ENCODE measurements at places on chromosomes 16 and 17. TPM values are rescaled to one million over a fixed set of nuclear protein-coding genes. Genes with fewer than 3 reads are reported as not detected.

- no peak overlapping the region for H3K4me3 ChIP-seq
- DNase-seq: no peak
- no peaks in the 10 kb centered on the region for H3K36me3 ChIP-seq
- no peaks in the 10 kb centered on the region for H3K4me1 ChIP-seq
- H3K27me3 ChIP-seq: no peaks in the 10 kb centered on the region
Measured at GRCh38 chr17:34206569-34206968, 48.5 kb upstream of the CCL2 start.

DNA sequence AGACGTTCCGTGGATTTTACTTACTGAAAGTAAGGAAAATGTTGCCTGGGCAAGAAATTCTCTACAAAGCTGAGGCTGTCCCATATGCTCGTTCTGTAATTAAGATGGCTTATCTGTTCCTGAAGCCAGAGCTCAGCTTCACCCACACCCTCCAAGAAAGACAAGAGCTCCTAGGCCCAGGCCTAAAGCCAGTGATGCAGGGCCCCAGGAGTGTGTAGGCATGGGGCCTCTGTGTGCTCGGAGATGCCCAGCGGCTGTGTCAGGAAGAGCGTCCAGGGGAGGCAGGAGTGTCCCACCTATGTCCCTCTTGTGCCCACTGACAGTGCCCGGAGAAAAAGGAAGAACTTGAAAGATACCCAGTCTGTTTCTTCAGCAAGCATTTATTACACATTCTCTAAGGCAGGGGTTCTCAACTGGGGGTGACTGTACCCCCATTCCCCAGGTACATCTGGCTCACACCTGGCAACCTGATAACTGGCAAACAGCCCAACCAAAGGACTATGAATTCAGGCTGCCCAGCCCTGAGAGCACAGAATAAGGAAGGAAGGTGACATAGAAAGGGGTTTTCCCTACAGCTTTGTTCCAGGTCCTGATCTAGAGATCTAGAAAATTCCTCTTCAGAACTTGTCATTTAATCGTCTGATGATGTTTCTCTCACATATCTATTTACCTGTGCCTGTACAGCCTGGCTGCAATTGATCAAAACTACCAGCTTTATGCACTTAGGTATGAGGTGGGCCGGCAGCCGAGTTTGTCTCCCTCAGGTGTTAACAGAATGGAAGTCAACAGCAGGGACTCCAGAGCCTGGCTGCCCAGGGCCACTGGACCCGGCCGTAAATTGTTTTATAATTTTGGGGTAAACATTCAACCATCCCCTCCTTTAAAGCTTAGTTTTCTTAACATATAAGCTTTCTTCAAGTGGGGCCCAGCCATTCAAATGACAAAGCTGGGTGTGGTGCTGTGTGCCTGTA is 12.0 kb downstream of the SNN start:
- DNase-seq: no peak
- no peaks in the 10 kb centered on the region for H3K27me3 ChIP-seq
- H3K4me1 ChIP-seq: peaks cover 26% of the 10 kb centered on the region
- H3K27ac ChIP-seq: peak overlapping the region; percentile 45

The PRSS33 gene
- total RNA-seq: not detected

The AURKB gene
- total RNA-seq: 1.1 TPM

GRCh38 chr17:80866050-80866793 is 125.4 kb upstream of the CHMP6 start:
- H3K27me3 ChIP-seq: no peaks in the 10 kb centered on the region
- H3K27ac ChIP-seq: no peak overlapping the region
- no peaks in the 10 kb centered on the region for H3K36me3 ChIP-seq
- no peak overlapping the region for H3K4me3 ChIP-seq
- H3K4me1 ChIP-seq: no peaks in the 10 kb centered on the region
- no peak for DNase-seq

The MRPL27 gene
- total RNA-seq: 34.4 TPM

GRCh38 chr17:38742411-38743308 is 5.5 kb downstream of the PCGF2 start:
- DNase-seq: no peak
- H3K27me3 ChIP-seq: no peaks in the 10 kb centered on the region
- H3K27ac ChIP-seq: no peak overlapping the region

- DNase-seq: peak; percentile 54
- H3K4me1 ChIP-seq: peaks cover 57% of the 10 kb centered on the region
- H3K4me3 ChIP-seq: peak overlapping the region; percentile 57
- H3K36me3 ChIP-seq: no peaks in the 10 kb centered on the region
- H3K27ac ChIP-seq: peak overlapping the region; percentile 88
Measured at GRCh38 chr17:413016-413350, 60.4 kb upstream of the RPH3AL start.

GRCh38 chr17:61442136-61442775 is 10.0 kb upstream of the TBX4 start:
- H3K36me3 ChIP-seq: no peaks in the 10 kb centered on the region
- no peak overlapping the region for H3K27ac ChIP-seq
- no peaks in the 10 kb centered on the region for H3K4me1 ChIP-seq
- DNase-seq: no peak
- H3K27me3 ChIP-seq: no peaks in the 10 kb centered on the region
- no peak overlapping the region for H3K4me3 ChIP-seq

The METTL16 gene
- total RNA-seq: 33.5 TPM

DNA sequence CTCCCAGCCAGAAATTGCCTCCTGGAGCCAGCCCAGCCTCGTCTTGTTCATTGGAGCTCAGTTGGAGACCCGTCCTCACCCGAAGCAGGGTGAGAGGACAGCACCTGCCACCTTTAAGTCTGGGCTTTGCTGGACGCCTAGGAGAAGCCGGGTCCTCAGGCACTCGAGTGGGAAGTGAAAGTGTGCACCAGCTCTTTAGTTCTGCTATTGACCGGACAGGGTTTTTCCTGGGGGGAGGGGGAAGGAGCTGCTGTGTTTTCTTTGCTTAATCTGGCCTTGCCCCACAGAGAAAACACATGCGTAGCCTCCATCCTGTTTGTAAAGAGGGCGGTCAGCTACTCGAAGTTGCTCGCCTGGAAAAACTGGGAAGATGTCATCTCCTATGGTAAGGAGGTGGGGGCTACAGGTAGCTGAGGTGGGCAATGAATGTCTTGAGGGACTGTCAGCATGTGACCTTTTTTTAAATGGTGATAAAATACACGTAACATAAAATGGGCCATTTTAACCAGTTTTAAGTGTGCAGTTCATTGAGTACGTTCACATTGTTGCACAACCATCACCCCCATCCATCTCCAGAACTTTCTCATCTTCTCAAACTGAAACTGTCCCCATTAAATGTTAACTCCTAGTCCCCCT is 34.4 kb downstream of the CMIP start:
- H3K27me3 ChIP-seq: no peaks in the 10 kb centered on the region
- no peaks in the 10 kb centered on the region for H3K36me3 ChIP-seq
- H3K27ac ChIP-seq: no peak overlapping the region
- no peak overlapping the region for H3K4me3 ChIP-seq

GRCh38 chr16:22322021-22322471 is 24.8 kb downstream of the POLR3E start:
- no peak overlapping the region for H3K27ac ChIP-seq
- no peaks in the 10 kb centered on the region for H3K4me1 ChIP-seq
- H3K36me3 ChIP-seq: peaks cover 96% of the 10 kb centered on the region
- DNase-seq: no peak
- no peaks in the 10 kb centered on the region for H3K27me3 ChIP-seq

GRCh38 chr16:66856801-66857200 is 12.6 kb downstream of the CA7 start:
- no peak for DNase-seq
- no peak overlapping the region for H3K27ac ChIP-seq
- H3K27me3 ChIP-seq: no peaks in the 10 kb centered on the region
- no peaks in the 10 kb centered on the region for H3K4me1 ChIP-seq
- no peaks in the 10 kb centered on the region for H3K36me3 ChIP-seq

GRCh38 chr17:48068491-48068961 is 20.4 kb downstream of the NFE2L1 start:
- H3K36me3 ChIP-seq: no peaks in the 10 kb centered on the region
- no peaks in the 10 kb centered on the region for H3K27me3 ChIP-seq
- no peak overlapping the region for H3K27ac ChIP-seq

The OSGIN1 gene
- total RNA-seq: 2.4 TPM

GRCh38 chr17:61284174-61284573 is 115.5 kb upstream of the TBX2 start:
- H3K4me3 ChIP-seq: no peak overlapping the region
- DNase-seq: no peak
- no peaks in the 10 kb centered on the region for H3K36me3 ChIP-seq
- no peaks in the 10 kb centered on the region for H3K27me3 ChIP-seq
- H3K27ac ChIP-seq: no peak overlapping the region

- H3K27ac ChIP-seq: no peak overlapping the region
- no peak for DNase-seq
- H3K36me3 ChIP-seq: no peaks in the 10 kb centered on the region
- no peak overlapping the region for H3K4me3 ChIP-seq
- no peaks in the 10 kb centered on the region for H3K27me3 ChIP-seq
Measured at GRCh38 chr16:50655558-50656055, 25.5 kb downstream of the SNX20 start.

DNA sequence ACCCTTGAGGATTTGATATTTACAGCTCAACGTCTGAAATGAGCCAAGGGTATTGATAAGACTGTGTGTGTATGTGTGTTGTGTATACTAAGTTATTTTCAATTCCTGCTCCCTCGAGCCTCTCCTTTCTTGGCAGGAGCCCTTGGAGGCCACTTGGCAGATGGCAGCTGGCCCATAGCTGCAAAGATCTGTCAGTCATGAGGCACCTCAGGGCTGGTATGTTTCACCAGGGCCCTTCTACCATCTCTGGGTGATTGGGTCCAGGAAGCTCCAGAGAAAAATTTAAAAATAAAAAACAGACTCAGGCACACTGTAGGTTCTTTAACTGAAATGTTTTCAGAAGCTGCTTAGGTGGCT is 355.7 kb downstream of the HAPSTR1 start:
- no peak for DNase-seq
- H3K4me1 ChIP-seq: no peaks in the 10 kb centered on the region
- no peaks in the 10 kb centered on the region for H3K27me3 ChIP-seq
- no peaks in the 10 kb centered on the region for H3K36me3 ChIP-seq

The GJC1 gene
- not detected for total RNA-seq

- no peak overlapping the region for H3K4me3 ChIP-seq
- peaks cover 10% of the 10 kb centered on the region for H3K4me1 ChIP-seq
- H3K27me3 ChIP-seq: peaks cover 15% of the 10 kb centered on the region
- no peak for DNase-seq
Measured at GRCh38 chr17:58753026-58753425, 2.6 kb upstream of the PPM1E start.

DNA sequence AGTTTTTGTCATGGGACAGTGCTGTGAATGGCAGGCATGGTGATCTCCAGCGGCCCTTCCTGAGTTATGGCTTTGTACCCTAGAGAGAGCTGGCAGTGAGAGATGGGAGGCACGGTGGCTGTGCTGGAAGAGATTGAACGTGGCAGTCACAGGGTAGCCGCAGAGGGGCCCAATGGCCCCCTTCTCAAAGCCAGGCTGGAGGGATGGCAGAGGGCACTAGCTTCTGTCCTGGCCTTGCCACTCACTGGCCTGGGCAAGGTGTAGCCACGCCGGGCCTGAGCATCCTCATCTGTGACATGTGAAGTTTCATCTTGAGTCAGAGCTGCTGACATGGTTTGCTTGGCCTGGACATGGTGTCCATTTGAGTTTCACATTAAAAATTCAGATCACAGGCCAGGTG is 3.9 kb upstream of the ATP2A1 start:
- no peaks in the 10 kb centered on the region for H3K36me3 ChIP-seq
- H3K27me3 ChIP-seq: no peaks in the 10 kb centered on the region
- no peak overlapping the region for H3K4me3 ChIP-seq

DNA sequence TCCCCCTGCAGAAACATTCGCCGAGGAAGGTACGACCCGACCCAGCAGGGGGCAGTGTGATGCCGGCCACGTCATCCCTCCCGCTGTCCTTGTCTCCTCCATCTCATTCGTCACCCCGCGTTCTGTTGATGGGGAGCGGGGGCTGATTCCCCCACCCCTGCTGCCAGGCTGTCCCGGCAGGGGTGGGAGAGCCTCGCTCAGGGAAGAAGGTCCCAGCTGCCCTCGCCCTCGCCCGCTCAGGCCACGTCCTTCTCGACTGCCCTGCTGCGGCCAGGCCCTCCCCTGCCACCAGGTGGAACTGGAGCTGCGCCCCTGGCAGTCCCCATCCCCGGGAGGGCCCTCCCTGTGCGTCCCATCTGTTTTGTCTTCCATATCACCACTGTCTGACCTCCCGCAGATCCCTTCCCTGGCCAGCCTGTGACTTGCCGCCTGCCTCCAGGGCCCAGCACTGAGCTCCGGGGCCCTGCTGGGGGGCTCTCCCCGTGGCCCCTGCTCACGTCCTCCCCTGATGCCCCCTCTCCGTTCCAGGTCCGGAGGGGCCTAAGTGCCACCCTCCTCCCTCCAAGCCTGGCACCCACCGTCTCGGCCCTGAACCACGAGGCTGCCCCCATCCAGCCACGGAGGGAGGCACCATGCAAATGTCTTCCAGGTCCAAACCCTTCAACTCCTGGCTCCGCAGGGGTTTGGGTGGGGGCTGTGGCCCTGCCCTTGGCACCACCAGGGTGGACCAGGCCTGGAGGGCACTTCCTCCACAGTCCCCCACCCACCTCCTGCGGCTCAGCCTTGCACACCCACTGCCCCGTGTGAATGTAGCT is 20.6 kb downstream of the ADAM11 start:
- DNase-seq: peak; percentile 76
- H3K27ac ChIP-seq: no peak overlapping the region
- H3K36me3 ChIP-seq: no peaks in the 10 kb centered on the region
- no peaks in the 10 kb centered on the region for H3K27me3 ChIP-seq

The SRCIN1 gene
- not detected for total RNA-seq

GRCh38 chr17:42031584-42031983 is 11.7 kb downstream of the NKIRAS2 start:
- H3K36me3 ChIP-seq: no peaks in the 10 kb centered on the region
- H3K27me3 ChIP-seq: no peaks in the 10 kb centered on the region
- H3K27ac ChIP-seq: no peak overlapping the region
- no peak overlapping the region for H3K4me3 ChIP-seq
- no peaks in the 10 kb centered on the region for H3K4me1 ChIP-seq

DNA sequence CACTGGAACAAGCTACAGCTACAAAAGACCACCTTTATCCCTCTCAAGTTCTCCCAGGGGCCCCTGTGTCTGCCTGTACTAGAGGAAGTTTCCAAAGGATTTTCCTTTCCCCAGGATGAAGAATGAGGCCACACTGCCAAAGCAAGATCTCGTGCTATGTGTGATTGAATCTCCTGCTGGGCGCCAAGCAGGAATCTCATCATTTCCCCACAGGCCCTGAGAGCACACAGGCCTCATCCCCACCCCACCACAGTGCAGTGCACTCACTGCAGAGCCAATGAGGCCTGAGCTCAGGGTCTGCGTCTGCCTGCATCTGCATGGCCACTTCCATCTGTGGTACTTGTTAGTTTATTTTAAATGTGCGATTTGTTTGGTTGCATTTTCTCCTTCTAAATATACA is 387.4 kb upstream of the ASIC2 start:
- no peak for DNase-seq
- H3K27ac ChIP-seq: no peak overlapping the region
- H3K4me1 ChIP-seq: no peaks in the 10 kb centered on the region

DNA sequence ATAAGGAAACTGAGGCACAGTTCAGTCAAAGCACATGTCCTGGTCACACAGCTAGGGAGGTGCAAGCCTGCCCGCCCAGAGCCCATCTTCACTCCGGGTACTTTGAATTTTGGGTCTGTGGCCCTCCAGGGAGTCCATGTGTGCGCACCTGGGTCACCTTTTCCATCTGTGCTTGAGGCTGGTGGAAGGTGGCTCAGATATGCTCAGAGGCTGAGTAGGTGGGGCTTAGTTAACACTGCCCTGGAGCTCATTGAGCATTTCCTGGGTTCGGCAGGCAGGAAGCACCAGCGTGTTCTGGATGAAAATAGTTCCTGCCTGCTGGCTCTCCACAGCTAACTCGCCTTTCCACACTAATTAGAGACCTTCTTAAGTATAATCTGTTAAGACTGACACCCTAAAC is 19.2 kb downstream of the FAM234A start:
- H3K27me3 ChIP-seq: no peaks in the 10 kb centered on the region
- no peaks in the 10 kb centered on the region for H3K36me3 ChIP-seq
- H3K4me1 ChIP-seq: peaks cover 9% of the 10 kb centered on the region
- no peak overlapping the region for H3K4me3 ChIP-seq
- H3K27ac ChIP-seq: no peak overlapping the region
